ENCODE measurements at places on chromosomes 6 and 20.

- DNase-seq: no peak
These were observed 756.5 kb upstream of the DEFB115 start for GRCh38 chr20:30500829-30501440.

DNA sequence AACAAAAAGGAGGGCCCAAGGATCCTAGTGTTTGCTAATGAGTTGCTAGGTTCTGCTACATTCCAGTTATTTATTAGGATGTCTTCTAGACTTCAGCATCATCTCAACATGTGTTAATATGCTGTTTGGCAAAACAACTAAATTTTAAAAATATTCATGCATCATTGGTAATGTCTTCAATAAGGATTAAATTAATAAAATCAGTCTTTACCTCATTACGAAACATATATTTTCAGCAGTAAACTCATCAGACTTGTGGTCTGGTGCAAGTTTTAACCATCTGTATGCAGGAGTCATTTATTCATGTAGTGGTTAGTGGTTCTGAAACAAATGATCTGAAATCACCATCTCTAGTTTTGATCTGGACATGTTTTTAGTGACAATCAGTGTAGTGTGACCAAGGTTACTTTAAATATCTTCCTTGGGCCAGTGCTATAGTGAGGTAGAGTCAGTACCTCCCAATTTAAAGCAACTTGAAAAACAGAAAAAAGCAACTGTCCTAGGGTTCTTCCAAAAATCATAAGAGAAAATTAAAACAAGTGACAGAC, 85.0 kb upstream of the KCNK16 start:
- DNase-seq: no peak

- DNase-seq: no peak
These were observed 10.9 kb downstream of the HIVEP1 start for GRCh38 chr6:12022953-12023388.

DNA sequence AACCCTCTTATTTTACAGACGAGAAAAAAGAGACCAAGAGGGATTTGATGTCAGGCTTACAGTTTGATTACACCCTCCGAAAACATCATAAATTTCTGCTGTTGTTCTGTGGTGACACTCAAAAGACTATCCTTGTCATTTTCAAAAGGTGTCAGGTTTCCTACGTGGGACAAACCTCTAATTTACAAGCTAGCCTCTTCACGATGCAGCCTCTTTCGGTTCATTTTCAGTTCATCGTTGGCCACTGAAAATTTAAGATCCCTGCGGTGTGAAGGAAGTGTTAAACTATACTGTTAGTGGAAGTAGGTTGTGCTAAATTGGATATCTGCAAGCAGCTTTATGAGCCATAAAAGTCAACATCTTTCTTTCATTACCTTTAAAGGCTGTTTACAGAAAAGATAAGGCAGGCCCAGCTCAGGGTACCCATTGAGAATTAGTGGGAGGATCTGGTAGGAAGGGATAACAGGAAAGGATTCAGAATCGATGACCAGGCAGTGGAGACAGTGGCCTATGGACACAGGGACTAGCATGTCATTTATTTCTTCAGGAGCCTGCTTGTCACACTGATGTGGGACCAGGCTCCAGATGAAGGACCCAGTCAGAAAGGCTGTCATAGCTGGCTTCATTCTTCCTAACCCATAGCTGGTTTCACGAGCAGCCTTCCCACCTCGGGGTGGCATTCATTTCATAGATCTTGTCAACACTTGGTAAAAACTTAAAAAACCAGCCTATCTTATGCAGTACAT, 329.1 kb upstream of the SOX4 start:
- no peak for DNase-seq

- DNase-seq: no peak
These were observed 123.5 kb upstream of the CST7 start for GRCh38 chr20:24825591-24825990.

DNA sequence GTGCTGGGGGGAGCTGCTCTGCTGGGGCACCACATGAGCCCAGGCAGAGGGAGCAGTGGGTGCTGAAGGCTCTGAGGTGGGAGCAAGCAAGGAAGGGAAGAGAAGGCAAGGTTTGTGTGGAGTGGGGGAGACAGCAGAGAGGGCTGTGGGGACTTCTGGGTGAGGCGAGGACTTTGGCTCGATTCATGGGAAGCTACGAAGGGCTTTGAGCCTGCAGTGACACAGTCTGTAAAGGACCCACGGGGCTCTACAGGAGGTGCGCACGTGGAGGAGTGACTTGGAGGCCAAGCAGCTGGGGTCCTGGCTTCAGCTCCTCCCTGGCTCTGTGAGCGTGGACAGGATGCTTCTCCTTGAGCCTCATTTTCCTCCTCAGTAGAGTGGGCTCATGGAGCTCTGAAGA, 29.1 kb upstream of the CSNK2A1 start:
- no peak for DNase-seq

- no peak for DNase-seq
These were observed 34.5 kb downstream of the IL20RA start for GRCh38 chr6:137010128-137010718.

- no peak for DNase-seq
These were observed 527.1 kb upstream of the MARCKS start for GRCh38 chr6:113329942-113330635.

- DNase-seq: no peak
These were observed 31.8 kb downstream of the PSMB9 start for GRCh38 chr6:32885698-32886286.

GRCh38 chr6:169626649-169627048, 75.2 kb downstream of the WDR27 start:
- DNase-seq: no peak

GRCh38 chr20:1375515-1375914, 17.3 kb downstream of the FKBP1A start:
- DNase-seq: no peak

GRCh38 chr6:44409207-44409794, 21.8 kb downstream of the CDC5L start:
- DNase-seq: no peak

- DNase-seq: no peak
These were observed 318.9 kb upstream of the PLCB4 start for GRCh38 chr20:8749986-8750385.

DNA sequence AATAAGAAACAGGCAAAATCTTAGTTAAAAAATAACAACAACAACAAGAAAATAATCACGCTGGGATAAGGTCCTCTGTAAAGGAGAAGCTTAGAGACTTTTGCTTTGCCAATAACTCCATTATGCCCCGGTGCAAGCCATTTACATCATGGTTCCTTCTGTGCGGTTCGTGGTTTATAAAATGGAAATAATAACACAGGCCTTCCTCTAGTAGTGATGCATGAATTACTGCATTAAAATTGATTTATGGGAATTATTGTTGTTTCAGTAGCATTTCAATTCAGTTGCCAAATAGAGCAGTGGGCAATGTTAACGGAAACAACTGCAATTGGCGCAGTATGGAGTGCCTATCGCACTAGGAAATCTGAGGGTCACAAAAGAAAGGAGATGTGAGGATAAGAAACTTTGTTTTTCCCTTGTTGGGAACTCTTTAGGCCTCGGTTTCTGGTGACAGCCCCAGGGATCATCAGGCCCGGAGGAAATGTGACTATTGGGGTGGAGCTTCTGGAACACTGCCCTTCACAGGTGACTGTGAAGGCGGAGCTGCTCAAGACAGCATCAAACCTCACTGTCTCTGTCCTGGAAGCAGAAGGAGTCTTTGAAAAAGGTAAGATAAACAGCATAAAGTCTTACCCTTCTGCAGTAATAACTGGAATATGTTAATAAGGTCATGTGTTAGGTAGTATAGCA, 1.1 kb downstream of the CD109 start:
- no peak for DNase-seq

- no peak for DNase-seq
These were observed 28.6 kb downstream of the RALY start for GRCh38 chr20:34022151-34022838.

DNA sequence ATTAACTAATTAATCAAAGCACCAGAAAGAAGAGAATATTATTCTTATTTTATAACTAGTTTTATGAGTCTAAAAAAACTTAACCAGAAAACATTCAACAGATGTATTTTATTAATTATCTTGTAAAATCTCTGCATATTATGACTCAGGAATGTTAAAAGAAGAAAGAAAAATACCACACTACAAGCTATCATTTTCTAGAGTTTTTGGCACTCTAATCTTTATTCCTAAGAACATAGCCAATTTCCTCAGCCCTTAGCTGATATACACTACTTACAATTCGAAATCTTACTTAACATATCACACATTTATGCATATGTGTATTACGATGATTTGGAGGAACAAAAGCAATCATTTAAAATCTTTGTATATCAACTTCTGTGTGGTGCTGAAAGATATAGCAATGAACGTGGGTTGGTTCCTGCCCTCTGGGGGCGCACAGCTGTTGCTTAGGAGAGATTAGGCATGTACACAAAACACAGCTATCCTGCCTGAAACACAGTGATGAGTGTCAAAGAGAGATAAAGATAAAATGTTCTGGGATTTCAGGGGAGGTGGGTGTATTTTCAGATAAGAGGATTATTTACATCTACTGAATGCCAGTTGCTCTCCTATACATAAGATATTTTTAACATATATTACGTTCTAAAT, 404.5 kb downstream of the SYNE1 start:
- DNase-seq: no peak

DNA sequence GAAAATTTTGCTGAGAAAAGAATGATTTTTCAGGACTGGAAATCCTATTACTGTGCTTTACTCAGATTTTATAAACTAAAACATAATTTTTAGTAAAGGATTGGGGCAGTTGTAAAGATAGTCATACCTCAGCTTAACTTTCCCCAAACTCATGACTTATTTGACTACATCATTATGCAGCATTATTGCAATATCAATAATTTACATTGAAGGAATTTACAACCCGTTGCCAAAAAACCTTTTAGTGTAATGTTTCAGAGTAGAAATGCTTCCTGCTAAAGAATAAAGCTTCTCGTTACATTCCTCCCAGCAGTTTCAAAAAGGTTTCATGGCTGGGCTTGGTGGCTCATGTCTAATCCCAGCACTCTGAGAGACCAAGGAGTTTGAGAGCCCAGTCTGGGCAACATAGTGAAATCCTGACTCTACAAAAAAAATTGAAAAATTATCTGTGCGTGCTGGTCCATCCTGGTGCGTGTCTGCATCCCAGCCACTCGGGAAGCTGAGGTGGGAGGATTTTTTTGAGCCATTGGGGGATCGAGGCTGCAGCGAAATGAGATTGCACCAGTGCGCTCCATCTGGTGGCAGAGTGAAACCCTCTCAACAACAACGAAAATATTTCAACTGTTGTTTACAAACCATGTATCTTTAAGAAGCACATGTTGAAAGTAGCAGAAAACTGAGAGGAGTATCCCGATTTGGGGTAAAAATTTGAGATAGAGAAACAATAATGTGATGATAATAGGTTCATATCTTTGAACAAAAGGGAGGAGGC, 4.4 kb downstream of the AMD1 start:
- DNase-seq: no peak

GRCh38 chr20:33731693-33732165, at the start of gene ZNF341:
TSS of gene ZNF341 (plus strand) at chr20:33731996. CDS start at chr20:33732022, 26 bp downstream.
- peak; percentile 75 for DNase-seq

DNA sequence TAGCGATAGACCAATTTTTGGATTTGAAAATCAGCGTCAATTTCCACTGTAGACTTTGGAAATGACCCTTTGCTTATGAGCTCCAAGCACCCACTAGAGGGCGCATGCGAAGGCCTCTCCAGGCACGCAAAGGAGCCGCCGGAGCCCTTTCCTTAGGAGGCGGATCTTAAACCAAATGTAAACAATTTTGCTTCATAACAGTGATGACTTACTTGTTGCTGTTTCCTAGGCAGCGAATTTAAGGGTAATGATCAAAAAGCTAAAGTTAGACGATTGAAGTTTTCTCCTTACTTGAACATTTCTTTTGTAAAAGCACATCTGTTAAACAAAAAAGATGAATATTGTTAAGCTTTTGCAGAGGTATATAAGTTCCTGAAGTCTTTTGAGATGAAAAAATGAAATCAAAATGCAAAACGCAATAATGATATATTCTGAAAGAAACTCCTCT, 29.2 kb upstream of the EXOC2 start:
- DNase-seq: peak; percentile 32

GRCh38 chr6:9628819-9629218, 786.1 kb downstream of the TFAP2A start:
- no peak for DNase-seq

DNA sequence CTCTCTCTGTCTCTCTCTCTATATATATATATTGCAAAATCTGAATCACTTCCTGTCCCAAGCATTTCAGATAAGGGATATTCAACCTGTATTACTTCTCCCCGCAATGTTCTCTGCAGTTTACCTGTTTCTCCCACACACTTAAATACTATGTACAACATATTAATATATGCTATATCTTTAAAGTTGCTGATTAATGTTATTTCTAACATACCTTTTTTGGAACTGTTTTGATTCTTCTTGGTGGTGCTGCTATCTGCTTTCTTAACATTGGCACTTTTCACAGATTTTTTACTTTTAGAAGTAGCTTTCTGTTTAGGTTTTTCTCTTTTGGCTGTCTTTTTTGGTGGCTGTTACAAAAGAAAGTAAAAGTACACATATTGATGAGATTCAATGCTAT, 27.2 kb downstream of the DEK start:
- DNase-seq: no peak

DNA sequence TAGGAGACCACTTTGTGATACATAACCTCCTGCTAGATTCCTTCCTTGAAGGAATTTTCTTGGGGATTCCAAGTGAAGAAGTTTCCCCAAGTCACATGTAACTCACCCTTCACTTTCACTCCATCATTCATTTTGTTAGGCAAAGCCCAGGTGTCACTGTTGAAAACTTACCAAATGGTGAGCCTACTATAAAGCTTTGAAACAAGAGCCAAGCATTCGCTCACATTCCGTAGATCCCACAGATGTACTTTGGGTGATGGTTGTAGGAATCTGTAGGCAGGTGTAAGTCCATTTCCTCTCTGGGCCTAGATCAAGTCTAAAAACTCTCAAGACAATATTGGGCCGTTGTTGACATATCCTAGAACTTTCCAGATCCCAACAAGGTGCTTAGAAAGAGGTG, 74.1 kb downstream of the PRDM1 start:
- DNase-seq: no peak

DNA sequence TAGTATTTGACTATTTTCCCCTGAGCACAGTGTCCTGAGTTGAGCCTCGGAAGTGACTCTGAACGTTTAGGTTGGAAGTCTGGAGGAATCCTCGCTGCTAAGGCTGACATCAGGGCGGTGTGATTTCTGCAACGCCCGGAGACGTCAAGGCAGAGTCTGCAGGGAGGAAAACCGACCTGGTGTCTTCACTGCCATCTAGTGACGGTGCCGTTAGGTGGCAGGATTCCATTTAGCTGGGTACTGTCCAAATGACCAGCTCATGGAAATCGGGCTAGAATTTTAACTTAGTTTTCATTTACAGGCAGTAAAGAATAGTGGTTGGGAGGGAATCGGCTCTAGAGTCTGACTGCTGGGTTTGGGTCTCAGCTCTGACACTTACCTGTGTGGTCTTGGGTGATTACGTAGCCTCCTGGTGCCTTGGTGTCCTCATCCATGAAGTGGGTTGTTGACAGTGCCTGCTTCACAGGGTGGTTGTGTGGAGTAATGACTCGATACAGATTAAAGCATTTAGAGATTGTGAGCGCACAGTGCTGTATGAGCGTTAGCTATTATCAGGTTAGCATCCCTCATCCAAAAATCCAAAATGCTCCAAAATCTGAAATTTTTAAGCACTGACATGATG, 35.0 kb downstream of the FOXF2 start:
- no peak for DNase-seq

- DNase-seq: no peak
These were observed 23.0 kb downstream of the KCNK5 start for GRCh38 chr6:39206250-39206721.

- DNase-seq: no peak
These were observed 25.3 kb upstream of the TAAR1 start for GRCh38 chr6:132684272-132684671.
